ENCODE measurements at places on chromosomes 3 and 15.
A peak's percentile ranks its signal among the peaks of the same experiment; 100 is the strongest.

- DNase-seq, result no peak
Measured at GRCh38 chr3:52438579-52439425, 6.1 kb downstream of the SEMA3G start.

GRCh38 chr3:33831053-33831452, 32.6 kb downstream of the PDCD6IP start:
- DNase-seq, result no peak

- no peak for DNase-seq
Measured at GRCh38 chr3:2511356-2511755, 412.7 kb downstream of the CNTN4 start.

- no peak for DNase-seq
Measured at GRCh38 chr3:59769127-59769750, 719.4 kb upstream of the CFAP20DC start.

GRCh38 chr3:100089812-100090668, 24.3 kb downstream of the FILIP1L start:
- peak; percentile 15 for DNase-seq

- no peak for DNase-seq
Measured at GRCh38 chr15:90315278-90315982, 36.7 kb upstream of the ZNF774 start.

- no peak for DNase-seq
Measured at GRCh38 chr3:24047513-24047912, 102.4 kb downstream of the NR1D2 start.

DNA sequence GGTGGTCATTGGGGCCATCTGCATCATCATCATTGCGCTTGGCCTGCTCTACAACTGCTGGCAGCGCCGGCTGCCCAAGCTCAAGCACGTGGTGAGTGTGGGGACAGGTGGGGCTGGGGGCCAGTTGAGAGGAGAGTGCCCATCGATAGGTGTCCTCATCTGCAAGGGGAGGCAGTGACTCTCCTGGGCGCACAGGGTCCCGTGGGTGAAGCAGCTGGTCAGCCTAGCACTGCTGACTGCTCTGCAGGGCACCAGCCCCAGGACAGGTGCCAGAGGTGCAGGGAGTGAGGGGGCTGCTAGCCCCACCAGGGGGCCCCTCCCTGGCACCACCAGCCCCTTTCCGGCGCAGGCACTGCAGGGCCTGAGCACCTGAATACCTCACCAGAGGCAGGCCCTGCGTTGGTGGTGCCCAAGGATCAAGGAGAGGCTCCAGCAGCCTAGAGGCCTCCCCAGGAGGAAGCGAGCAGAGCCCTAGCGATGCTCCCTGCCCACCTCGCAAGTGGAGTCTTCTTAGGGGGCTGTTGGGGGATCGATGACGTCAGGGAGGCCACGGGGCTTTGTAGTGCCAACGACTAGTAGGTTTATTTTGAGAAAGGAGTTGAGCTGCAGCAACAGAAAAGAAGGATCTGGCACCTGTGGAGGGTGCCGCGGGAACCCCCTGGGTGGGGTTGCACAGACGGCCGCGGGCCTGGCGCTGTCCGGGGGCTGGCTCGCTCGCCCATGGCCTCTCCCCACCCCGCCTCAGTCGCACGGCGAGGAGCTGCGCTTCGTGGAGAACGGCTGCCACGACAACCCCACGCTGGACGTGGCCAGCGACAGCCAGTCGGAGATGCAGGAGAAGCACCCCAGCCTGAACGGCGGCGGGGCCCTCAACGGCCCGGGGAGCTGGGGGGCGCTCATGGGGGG, 976 bp upstream of the ABTB1 start:
- no peak for DNase-seq

DNA sequence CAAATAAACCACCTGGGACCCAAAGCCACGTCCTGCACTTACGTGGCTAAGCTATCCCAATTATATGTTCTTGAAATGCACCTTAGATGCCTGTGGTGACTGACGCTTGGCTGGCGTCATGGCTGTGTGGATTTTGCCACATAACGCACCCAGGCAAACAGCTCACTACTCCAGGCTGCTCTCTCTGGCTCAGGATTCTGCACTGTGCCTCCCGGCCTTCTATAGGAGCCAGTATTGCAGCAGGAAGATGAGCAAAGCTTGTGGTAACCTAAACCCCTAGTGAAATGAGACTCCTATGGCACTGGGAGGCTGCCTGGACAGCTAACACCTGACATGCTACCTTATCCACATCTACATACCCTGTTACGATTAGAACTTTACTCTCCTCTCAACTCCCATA, 179.3 kb downstream of the THRB start:
- DNase-seq, result no peak

DNA sequence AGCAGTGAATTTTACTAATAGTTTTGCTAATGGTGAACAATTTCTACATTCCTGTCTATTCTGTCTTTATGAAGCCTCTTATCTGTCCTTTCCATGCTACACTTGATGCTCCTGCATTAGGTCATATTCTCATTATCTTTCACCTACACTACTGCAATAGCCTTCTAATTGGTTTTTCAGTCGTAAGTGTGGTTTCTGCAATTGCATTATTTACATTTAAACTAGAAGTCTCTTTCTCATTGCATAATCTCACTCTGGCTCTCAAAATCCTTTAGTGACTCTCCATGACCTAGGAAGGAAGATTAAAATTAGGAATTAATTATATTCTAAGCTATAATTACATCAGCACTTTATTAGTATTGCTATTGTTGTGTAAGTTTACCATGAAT, 686.5 kb downstream of the IGSF11 start:
- no peak for DNase-seq

DNA sequence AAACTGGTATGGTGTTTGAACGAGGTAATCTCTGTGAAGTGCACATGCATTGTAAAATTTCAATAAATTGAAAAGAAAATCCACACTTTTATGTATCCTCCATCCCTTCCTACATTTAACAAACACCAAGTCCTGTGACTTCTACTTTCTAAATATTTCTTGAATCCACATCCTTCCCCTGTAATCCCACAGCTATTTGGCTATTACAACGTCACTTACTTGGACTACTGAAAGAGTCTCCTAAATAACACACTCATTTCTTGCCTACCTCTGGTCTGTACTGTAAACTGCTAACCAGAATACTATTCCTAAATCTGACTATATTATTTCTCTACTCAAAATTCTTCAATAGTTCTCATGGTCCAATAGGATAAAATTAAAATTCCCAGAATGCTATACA, 176.1 kb downstream of the NEK10 start:
- DNase-seq, result no peak

DNA sequence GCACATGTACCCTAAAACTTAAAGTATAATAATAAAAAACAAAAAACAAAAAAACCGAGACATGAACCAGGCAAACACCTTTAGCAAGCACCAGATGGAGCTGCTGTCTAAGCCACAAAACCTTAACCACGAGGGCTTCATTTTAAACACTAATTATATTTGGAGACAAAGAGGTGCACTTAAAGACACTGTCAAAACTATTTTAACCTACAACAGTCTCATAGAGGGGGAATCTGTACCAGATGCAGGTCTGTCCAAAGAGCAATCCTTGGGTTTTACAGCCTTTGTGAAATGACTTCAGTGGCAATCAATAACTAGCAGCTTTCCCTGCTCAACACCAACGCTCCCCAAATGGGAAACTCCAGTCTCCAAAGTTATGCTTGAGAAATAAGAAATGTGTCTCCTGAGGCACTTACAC, 115.7 kb upstream of the TSPAN3 start:
- DNase-seq, result no peak

DNA sequence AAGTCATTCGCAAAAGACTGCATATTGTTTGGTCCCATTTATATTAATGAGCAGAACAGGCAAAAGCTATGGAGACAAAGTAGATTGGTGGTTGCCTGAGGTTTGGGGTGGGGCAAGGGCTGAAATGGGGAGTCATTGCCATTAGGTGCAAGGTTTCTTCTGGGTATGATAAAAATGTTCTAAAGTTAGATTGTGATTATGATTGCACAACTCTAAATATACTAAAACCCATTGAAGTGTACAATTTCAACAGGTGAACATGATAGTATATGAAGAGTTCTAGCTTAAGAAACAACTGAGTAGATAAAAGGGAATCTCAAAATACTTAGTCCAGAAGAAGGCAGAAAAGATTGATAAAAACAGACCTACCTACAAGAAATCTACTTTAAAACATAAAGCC, 56.7 kb downstream of the PAK2 start:
- no peak for DNase-seq
